ENCODE measurements at places on chromosomes 2 and 18.

- DNase-seq = no peak
Observed at GRCh38 chr2:226216575-226216974, 583.0 kb downstream of the IRS1 start.

DNA sequence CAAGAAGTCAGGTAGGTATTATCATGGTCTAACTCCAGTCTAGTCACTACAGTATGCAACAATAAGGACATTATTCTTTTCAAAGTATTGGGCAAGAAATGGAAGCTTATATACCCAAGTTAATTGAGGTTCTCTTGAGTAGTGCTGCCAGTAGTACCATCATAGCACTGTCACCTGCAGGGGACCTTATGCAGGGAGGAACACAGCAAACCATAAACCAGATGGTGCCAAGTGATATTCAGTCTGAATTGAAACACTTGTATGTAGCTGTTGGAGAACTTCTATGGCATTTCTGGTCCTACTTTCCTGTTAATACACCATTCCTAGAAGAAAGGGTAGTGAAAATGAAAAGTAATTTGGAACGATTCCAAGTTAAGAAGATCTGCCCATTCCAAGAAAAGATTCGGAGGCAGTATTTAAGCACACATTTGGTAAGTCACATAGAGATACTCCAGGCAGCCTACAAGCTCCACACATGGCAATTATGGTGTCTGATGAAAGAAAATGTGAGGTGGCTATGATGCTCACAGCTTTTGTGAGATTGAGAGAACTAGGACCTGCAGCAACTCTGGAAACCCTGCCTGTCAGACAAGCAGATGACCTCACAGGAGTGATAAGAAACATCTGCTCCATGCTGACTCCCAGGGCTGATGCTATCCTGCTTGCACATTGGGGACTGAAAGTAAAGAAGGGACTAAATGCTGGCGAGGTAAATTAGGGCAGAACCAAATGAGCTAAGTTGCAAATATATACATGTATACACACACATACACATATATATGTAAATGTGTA lies 174.7 kb downstream of the MC4R start:
- DNase-seq = peak; percentile 3

DNA sequence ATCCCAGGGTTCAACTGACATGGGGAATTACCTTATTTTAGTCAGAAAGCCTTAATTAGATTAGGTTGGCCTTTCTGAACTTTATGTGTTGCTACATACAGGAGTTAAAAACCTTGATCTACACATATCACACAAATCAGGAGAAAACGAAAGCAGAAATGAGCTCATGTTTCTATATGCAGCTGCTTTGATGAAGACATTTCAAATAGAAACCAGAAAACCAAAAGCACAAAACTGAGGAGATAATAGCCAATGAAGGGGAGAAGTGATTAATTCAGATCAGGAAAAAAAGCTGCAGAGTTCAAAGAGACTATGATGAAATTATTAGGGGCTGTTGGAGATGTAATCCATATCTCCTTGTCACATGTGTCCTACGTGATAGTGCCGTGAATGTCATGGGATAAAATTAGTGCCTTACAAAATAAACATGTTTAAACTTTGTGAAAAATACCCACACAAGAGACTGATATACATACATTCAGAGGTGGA lies 255.0 kb downstream of the CAMKMT start:
- no peak for DNase-seq

DNA sequence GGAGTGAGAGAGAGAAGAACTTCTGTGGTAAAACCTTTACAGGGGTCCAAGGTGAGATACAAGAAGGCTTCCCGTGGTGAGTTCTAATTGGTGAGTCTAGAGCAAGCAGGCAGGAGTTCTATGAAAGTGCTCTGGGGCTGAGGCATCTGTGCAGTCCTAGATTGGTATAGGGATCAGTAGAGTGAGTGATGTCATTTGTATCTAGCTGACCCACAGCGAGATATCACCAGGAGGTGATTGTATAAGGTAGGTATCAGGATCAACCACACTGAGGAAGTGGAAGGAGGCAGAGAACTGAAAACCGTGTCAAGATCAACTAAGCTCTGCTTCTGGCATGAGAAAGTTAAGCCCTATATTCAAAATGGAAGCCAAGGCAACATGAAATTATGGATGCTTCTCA lies 1648.9 kb upstream of the TMEFF2 start:
- DNase-seq = no peak

DNA sequence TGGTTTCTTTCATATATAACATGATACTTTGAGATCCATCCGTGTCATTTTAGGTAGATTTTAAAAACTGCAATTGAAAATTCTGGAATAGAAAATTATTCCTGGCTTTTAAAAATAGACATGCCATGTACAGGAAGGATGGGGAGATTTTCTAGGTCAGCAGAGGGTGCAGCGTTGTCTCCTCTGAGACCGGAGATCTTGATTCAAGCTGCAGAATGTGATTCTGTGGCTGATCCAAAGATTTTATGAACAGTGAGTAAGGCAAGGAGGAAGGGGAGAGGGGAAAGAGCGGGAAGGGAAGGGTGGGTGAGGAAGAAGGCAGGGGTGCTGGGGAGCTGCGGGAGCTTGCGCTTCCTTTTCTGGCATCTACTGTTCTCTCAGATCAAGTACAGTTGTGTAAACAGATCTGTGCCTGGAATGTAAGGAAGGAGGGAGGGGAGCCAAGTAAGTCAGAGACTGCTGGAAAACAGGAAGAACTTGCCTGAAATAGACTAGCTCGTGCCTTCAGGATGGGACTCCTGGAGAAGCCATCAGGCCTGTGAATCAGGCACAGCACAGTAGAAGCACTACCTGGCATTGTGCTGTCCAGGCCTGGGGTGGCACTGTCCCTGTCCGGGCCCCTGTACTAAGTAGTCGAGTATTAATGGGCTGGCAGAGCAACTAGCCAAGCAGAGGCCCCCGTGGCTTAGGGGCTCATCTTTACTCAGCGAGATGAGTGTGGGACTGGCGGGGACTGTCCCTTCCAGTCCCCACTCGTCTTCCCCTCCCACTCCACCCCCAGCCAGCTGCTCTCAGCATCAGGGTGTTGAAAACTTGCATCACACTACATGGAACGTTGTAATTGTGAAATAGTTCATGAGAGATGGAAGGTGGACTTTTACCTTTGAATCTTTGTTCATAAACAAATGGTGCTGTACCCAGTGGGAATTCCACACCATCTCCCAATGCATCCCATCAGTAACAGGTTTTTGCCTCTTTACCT lies 163.5 kb downstream of the UXS1 start:
- DNase-seq = no peak

Measured in NCI-H1694 treated with DMSO at 0.1 percent for 48 hours (cell line).